ENCODE measurements at places on chromosomes 11 and 22. TPM values are rescaled to one million over a fixed set of nuclear protein-coding genes. Genes with fewer than 3 reads are reported as not detected.

GRCh38 chr22:25148149-25148691 is 51.4 kb upstream of the CRYBB3 start:
- peak; percentile 76 for ATAC-seq

DNA sequence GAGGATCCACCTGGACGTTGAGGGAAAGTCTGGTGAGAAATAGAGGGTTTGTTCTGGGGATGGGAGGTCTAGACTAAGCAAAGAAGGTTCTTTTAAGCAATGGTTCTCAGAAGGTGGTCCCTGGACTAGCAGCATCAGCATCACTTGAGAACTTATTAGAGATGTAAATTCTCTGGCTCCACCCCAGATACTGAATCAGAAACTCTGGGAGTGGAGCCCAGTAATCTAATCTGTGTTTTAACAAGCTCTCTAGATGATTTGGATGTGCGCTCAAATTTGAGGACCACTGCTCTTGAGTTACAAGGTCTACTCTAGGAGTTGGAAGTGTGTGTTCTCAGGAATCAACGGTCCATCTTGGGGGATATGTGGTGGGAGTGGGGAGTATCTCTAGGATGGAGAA is 3.3 kb upstream of the ABCG4 start:
- no peak for ATAC-seq

DNA sequence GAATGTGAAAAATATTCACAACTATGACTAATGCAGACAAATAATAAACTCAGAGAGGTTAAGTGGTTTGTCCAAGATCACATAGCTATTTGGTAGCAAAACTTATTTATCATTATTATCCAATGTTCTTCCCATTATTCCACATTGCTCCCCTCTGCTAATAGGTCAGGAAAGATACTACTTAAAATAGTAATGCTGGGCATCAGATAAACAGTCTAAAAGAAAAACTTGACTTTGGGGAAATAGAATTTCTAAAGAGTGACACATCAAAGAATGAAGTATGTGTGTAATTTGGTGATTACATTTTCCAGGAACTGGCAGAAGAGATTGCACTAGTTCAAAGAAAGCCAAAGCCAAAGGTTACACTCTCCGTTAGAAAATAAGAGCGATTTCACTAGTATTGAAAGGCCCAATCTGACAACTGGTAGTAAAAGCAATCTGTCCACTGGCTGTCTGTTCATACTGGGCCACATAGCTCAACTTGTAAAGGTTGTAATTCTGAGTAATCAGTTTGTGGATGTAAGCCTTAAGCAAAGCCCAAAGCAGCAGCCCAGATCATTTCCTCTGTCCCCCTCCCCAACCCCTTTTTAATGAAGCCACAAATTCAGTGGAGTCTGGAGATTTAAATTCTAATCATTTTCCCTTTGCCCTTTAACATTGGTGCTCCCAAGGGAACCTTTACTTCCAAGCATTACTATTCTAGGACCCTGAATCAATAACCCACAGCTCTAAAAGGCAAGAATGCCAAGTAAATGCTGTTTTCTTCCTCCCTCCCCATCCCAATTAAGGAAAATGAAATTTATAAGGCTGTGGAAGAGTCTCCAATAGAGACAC is 283.5 kb downstream of the TTC28 start:
- peak; percentile 26 for ATAC-seq

- ATAC-seq: no peak
These were observed 101.2 kb downstream of the TRPC6 start for GRCh38 chr11:101482556-101483124.

- ATAC-seq: peak; percentile 47
These were observed 77.9 kb upstream of the TOP3B start for GRCh38 chr22:22060200-22061084.

GRCh38 chr11:96160732-96161306 is 182.2 kb downstream of the MAML2 start:
- ATAC-seq: peak; percentile 68

CD3G gene
- not detected for total RNA-seq
